ENCODE measurements at places on chromosomes 7 and 10.

GRCh38 chr10:24168258-24169170, 40.4 kb upstream of the KIAA1217 start:
- DNase-seq = no peak

- DNase-seq = no peak
Measured at GRCh38 chr7:16634271-16634738, 11.2 kb downstream of the ANKMY2 start.

DNA sequence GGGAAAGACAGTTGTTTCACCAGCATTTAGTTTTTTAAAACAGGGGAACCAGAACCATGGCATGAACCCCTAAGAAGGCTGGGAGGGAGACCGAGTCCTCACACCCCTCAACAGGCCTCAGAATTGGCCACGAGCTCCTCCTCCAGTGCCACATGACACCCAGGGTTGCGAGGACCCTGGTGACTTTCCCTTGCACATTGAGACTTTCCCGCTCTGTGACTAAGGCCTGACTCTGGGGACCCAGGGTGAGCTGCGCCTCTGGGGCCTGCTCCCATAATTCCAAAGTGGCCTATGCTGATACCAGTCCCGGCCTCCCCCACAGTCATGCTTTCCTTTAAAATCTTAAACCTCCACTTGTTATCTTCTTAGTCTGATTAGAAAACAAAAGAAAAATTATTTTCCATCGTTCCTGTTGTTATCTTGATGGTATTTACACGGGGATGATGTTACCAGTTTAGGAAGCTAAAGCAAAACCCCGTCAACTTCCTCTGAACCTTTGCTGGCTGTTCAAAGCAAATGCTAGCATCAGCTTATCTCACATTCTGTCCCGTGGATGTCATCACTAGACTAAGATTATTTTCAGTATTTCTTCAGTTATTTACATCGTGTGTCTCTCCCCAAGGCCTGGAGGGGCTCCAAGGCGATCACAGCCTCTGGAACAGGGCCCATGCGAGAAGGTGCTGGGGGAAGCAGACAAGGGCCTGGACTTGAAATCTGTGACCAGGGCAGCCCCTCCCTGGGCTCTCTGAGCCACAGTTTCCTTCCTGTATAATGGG, 42.1 kb downstream of the FAM53B start:
- DNase-seq = no peak

DNA sequence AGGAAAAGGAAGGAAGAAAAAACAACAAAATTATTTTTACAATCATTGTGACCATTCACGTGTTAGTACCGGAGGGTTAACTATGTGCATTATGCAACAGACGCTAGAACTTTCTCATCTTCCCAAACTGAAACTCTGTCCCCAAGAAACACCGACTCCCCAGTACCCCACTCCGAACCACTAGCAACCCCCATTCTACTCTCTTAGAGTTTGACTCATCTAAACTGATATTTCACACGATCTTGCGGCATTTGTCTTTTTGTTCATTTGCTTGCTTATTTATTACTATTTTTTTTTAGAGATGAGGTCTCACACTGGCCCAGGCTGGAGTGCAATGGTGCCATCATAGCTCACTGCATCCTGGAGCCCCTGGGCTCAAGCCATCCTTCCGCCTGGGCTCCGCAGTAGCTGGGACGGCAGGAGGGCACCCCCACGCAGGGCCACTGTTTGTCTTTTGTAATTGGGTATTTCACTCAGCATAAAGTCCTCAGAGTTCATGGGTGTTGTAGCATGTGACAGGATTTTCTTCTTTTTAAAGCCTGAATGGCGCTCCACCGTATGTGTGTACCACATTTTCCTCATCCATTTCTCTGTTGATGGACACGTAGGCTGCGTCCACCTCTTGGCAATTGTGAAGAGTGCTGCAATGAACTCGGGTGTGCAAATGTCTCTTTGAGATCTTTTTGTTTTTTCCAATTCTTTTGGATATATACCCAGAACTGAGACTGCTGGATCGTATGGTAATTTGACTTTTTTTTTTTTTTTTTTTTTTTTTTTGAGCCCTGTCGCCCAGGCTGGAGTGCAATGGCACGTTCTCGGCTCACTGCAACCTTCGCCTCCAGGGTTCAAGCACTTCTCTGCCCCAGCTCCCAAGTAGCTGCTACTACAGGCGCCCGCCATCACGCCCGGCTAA, 9.5 kb downstream of the MNX1 start:
- DNase-seq = no peak

DNA sequence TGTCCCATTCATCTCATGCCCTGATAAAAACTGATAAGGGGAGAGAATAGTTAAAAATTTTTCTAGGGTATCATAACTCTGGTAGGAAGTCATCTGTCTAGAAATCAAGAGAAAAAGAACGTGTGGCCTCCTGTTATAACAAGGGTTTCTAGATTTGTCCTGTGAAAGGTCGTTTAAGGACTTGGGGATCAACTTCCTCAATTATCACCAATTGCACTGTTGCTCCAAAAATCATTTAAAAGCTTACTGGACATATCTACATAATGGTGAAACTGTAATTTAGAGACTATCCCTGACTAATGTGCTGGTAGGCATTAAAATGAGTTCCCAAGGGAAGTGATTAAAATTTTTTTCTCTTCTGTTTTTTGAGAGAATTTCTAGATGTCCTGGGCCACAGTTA, 58.2 kb downstream of the GPR141 start:
- DNase-seq = no peak

DNA sequence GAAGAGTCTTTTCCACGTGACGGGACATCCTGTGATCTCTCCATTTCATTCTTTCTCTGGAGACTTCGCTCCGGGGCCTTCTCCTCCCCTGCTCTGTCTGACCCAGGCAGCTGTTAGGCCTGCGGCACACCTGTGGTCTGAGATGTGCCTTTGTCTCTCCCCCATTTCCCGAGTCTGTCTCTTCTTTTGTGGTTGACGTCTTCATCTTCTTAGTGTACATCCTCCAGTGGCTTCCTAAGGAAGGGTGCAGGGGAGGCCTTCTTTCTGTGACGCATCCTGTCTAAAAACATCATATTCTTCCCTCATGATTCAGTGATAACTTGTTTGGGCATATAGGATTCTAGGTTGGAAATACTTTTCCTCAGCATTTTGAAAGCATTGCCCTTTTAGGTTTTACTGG, 17.2 kb upstream of the ATP6V0E2 start:
- DNase-seq = no peak

DNA sequence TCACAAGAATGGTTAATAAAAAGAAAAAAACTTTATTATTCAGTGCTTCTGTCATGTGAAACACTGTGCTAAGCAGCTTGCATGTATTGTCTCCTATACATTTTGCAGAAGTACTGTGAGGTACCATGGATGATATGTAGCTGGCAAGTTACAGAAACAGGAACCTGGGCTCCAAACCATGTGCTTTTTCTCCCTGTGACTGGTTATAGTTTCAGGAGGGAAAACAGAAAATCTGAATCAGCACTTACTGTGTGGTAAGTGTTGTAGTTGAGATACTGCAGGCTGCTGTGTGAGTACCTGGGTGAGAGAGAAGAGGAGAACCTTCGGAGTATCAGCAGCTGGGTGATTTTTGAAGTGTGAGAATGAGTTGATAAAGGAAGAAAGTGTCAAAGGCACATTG, 285.0 kb downstream of the SUGCT start:
- no peak for DNase-seq
